ENCODE measurements at places on chromosomes 6 and 20. TPM values are rescaled to one million over a fixed set of nuclear protein-coding genes. Genes with fewer than 3 reads are reported as not detected.

The GRIK2 gene
- 24.4 TPM for total RNA-seq

The NRSN1 gene
- total RNA-seq, result not detected

The EBF4 gene
- not detected for total RNA-seq

The SLC26A8 gene
- not detected for total RNA-seq

The PLAGL2 gene
- total RNA-seq, result 3.6 TPM

The PRR18 gene
- not detected for total RNA-seq

The EPPIN gene
- total RNA-seq, result not detected

The RSPH4A gene
- 0.31 TPM for total RNA-seq

The TCF15 gene
- under 0.01 TPM for total RNA-seq

The TRAPPC3L gene
- total RNA-seq, result not detected

The TRIM31 gene
- not detected for total RNA-seq

The HRH3 gene
- not detected for total RNA-seq

All from melanocyte of skin (primary cell).